H9 (cell line): ENCODE measurements at places on chromosomes 7 and 10. TPM values are rescaled to one million over a fixed set of nuclear protein-coding genes. Genes with fewer than 3 reads are reported as not detected.
A peak's percentile ranks its signal among the peaks of the same experiment; 100 is the strongest.

The ZNF365 gene
- total RNA-seq = 0.46 and 0.59 TPM in 2 replicates

The CDK1 gene
- 75.2 and 78.9 TPM in 2 replicates for total RNA-seq

GRCh38 chr10:102422545-102423129 lies 2.0 kb downstream of the FBXL15 start:
- peak; percentile 90 for DNase-seq

- DNase-seq = no peak
Measured at GRCh38 chr7:143492043-143492471, 14.4 kb downstream of the TAS2R41 start.

The ACSM6 gene
- total RNA-seq = 0.18 TPM in 1 of 2 replicates, not detected in the other

GRCh38 chr10:123781956-123782500 lies 109.6 kb downstream of the CPXM2 start:
- DNase-seq = no peak

GRCh38 chr10:123669886-123670285 lies 3.7 kb downstream of the GPR26 start:
- no peak for DNase-seq
